ENCODE measurements at places on chromosomes 1 and 21.

DNA sequence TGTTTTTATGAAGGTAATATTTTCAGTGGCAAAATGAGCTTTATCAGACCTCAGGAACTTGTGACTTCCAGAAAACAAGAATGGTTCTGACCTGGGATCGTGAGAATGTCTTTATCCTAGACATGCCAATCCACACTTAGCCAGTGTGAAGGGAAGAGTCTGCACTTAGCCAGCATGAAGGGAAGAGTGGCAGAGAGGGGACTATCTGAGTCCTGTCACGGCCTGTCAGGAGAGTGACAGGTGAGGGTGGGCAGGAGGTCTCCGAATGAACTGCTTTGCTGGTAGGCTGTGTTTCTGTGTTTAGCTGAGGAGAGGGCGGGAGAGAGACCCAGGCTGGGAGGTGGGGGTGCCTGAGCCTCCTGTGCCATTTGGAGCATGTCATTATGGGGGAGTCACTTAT lies 173.1 kb downstream of the KIF26B start:
- no peak for DNase-seq

DNA sequence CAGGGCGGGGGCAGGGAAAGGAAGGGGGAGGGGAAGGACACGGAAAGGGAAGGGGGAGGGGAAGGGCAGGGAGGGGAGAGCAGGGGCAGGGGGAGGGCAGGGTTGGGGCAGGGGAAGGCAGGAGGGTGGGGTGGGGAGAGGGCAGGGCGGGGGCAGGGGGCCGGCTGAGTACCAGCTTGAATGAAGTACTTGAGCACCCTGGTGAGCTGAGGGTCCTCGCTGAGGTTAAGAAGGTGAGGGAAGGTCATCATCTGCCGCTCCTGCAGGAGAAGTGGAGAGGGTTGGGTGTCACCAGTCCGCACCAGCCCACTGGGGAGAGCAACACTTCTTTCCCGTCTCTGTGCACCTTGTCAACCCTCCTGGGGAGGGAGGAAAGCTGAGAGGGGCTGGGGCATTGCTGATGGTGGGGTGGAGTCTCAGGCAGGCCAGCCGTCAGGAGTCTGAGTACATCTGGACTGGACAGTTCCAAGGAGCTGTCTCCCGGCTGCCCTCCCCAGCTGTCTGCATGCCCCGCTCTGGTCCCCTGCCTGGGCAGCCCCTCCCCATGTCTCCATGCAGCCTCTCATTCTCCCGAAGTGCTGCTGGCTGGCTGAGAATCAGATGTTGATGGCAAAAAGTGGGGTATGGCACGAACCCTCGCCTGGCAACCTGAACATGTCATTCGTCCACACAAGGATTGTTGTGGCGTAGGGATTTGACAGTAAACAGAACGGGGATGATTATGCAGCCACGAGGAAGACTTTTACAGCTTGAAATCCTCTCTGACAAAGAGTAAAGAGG lies 70.0 kb downstream of the SCCPDH start:
- peak; percentile 68 for DNase-seq

GRCh38 chr1:183956559-183957188 lies 80.9 kb downstream of the COLGALT2 start:
- no peak for DNase-seq

- no peak for DNase-seq
These were observed 10.9 kb downstream of the PCSK9 start for GRCh38 chr1:55050283-55050682.

DNA sequence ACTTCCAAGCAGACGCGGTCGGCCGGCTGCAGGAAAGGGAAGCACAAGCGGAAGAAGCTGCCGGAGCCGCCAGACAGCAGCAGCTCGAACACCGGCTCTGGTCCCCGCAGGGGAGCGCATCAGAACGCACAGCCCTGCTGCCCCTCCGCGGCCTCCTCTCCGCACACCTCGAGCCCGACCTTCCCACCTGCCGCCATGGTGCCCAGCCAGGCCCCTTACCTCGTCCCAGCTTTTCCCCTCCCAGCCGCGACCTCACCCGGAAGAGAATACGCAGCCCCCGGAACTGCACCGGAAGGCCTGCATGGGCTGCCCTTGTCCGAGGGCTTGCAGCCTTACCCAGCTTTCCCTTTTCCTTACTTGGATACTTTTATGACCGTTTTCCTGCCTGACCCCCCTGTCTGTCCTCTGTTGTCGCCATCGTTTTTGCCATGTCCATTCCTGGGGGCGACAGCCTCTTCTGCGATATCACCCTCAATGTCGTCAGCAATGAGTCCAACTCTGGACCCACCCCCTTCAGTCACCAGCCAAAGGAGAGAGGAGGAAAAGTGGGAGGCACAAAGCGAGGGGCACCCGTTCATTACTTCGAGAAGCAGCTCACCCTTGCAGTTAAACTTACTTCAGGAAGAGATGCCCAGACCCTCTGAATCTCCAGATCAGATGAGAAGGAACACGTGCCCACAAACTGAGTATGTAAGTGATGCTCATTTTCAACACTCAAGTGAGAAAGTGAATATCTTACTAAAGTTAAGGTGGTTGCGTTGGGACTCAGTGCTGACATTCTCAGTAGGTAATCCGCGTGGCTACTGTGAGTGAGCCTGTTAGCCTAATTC lies 25.5 kb downstream of the UTS2 start:
- DNase-seq, result peak; percentile 7

- peak; percentile 29 for DNase-seq
These were observed at the start of gene RXFP4 for GRCh38 chr1:155940993-155941844. TSS of gene RXFP4 (plus strand) at chr1:155941638. CDS start at chr1:155941710, 72 bp downstream.

- DNase-seq, result no peak
These were observed 21.3 kb downstream of the FAM78B start for GRCh38 chr1:166145499-166145898.

DNA sequence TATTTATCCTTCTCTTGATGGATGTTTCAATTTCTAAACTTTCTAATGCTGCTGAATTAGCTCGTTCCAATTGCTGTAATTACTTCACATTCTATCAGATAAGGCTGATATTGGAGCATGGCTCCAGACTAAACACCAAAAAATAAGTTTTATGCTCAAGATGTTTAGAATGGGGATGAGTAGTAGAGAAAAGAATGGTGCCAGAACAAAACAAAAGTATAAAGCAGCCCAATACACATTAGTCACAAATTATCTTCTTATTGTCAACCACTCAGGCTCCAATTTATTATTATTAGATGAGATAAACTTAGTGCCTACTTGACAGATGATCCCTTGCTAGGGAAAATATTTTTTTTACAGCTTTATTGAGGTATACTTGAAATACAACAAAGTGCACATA lies 21.8 kb downstream of the ATPAF1 start:
- DNase-seq, result no peak

GRCh38 chr1:167105271-167106118 lies 11.6 kb downstream of the STYXL2 start:
- no peak for DNase-seq

GRCh38 chr1:26280333-26281042 lies 602 bp downstream of the SH3BGRL3 start:
- no peak for DNase-seq

GRCh38 chr1:230611128-230611877 lies 31.0 kb upstream of the COG2 start:
- no peak for DNase-seq

GRCh38 chr1:178038372-178038771 lies 55.5 kb upstream of the RASAL2 start:
- no peak for DNase-seq

- DNase-seq, result no peak
These were observed 10.5 kb downstream of the PTPRF start for GRCh38 chr1:43541141-43541540.

- peak; percentile 22 for DNase-seq
These were observed 199.0 kb upstream of the DPYD start for GRCh38 chr1:98119796-98120195.

DNA sequence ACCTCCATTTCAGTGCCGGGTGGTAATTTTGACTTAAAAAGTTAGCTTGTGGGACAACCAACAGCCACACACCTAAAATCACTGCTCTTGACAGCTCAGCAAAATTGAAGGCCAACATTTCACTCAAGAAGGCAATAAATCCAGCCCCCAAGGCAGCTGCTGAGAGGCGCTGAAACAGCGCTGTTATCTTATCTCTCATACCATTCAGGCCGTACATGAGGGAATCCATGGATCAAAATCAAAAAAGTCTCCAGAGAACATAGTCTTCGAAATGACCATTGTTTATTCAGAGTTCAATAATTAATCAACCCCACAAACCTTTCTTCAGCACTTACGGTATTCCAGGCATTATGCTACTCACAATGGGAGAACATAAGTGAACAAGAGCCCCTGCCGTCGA lies 38.5 kb downstream of the ZBTB18 start:
- no peak for DNase-seq

GRCh38 chr21:33261635-33262034 lies 4.5 kb upstream of the IL10RB start:
- DNase-seq, result no peak

DNA sequence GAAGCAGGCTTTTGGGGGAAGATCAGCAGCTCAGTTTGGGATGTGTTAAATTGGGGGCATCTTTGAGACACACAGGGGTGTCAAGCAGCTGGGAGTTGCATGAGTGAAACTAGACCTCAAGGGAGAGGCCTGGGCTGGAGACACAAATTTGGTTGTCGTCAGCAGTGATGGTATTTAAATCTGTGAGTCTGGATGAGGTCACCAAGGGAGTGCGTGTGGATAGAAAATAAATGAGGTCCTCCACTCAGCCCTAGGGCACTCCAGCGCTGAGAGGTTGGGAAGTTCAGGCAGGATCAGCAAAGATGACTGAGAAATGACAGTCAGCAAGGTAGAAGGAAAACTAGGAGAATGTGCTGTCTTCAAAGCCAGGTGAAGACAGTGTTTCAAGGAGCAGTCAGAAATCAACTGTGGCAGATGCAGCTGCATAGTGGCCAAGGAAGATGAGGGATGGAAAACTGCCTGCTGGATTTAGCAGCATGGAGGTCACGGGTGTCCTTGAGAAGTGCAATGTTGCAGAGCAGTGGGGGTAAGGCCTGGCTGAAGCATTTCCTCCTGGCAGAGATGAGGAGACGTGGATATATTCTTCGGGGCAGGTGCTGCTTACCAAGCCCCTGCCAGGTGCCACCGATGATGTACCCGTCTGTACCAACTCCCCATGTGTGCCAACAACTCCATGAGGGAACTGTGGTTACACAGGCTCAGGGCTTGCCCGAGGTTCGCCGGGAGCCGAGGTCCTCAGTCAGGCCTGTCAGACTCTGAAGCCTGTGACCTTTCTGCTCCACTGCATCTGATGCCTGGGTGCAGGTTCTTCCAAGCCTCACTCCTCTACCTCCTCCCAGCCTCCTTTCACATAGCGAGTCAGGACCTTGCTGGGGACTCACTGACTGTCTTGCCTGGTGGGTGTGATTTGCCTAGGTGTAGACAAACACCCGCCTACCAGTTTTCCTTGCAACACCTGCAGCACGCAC lies 11.3 kb downstream of the MAP7D1 start:
- DNase-seq, result no peak

- DNase-seq, result no peak
These were observed 15.2 kb downstream of the LRRN2 start for GRCh38 chr1:204670152-204670927.

DNA sequence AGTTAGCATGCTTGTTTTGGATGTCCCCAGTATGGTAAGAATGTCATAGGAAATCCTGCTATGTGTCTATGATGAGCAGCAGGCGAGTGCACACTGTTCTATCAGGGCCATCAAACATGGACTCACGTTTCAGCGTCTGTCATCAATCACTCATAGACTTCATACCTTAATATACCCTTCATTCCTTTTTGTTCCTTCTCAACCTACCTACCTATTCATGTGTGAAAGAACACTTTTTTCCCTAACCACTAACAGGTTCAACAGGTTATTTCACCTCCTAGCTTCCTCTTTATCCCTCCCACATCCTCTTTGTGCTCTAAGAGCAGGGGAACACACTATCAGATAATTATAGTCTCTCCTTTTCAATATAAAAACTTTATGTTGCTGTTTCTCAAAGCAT lies 300.6 kb downstream of the TM2D1 start:
- peak; percentile 65 for DNase-seq

DNA sequence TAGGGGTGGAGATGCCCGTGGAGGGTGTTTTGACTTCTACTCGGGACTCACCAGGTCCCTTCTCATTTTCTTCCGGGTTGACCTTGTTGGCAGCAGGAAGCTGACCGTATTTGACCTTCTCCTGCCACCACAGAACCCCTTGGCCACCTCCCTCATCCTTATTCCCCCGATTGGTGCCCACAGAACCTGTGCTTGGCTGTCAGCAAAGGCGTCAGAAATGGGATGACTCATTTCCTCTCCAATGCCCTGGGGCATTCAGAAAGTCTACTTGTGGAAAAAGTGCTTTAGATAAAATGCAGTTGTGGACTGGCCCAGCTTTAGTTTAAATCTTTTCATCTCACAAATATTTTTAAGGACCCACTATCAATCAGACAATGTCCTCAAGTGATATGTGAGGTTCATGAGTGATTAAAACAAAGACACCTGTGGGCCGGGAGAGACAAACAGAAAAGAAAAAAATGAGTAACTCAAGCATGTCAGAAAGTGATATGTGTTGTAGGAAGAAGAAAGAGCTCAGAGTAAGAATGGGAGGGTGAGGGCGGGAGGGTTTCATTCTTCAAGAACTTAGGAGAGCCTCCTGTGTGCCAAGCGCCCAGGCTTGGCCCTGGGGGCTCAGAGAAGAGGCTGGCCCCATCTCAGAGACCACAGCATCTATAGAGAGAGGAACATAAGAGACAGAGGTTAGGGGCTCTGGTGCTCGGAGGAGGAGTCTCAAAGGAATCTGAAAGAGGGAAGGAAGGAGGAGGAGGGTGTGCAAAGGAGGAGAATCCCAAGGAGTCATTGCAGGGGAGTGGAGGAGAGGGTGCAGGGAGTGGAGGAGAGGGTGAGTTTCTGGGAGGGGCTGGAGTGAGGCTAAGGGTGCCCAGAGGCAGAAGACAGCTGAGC lies 221.6 kb upstream of the VAMP3 start:
- DNase-seq, result no peak

DNA sequence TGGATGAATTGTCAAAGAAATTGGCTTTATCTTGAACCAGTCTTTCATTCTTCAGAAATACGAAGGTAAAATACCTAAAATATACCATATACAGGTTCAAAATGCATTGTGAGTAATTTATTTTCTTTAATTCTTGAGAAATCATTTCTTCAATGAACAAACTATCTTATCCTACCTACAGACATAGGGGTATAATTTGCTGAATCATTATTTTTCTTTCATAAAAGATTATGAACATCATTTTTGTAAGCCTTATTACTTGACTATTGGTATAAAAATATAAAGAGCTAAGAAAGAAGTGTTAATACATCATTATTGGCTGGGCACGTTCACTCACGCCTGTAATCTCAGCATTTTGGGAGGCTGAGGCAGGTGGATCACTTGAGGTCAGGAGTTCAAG lies 167.7 kb downstream of the DNAH14 start:
- no peak for DNase-seq

DNA sequence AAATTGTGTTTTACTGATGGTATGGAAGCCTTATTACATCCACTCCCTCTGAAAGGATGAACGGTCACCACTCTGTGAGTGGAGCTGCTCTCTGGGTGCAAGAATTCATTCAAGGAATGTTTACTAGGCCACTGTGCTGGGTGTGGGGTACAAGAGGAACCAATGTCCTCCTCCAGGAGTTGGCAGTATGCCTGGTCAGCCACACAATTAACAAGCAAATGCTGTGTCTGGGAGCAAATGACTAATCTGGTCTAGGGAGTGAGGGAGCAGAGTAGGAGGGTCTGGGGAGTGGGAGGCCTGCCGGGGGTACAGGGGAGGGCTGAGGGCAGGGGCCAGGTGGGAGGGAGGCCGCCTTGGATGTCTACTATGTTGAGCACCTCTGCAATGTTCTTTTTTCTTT lies 27.2 kb upstream of the TDRD10 start:
- peak; percentile 71 for DNase-seq

GRCh38 chr1:224726441-224727182 lies 110.5 kb downstream of the CNIH3 start:
- no peak for DNase-seq

Data from lung (tissue), 17 donors.